ENCODE measurements at places on chromosomes 2 and 18.

DNA sequence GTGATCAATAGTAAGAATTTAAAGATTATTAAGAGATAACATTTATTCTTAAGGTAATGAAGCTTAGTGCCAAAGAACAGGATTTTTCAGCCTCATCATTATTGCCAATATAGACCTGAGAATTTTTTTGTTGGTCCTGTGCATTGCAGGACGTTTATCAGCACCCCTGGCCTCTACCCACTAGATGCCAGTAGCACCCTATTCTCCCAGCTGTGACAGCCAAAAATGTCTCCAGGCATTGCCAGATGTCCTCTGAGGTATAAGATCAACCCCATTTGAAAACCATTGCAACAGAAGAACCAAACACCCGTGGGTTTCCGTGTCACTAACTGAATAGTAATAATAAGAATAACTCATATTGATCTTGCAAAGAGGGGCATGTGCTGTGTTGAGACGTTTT, 700.0 kb upstream of the SOX11 start:
- H3K4me3 ChIP-seq, result no peak overlapping the region
- H3K27ac ChIP-seq, result no peak overlapping the region
- no peak for DNase-seq

DNA sequence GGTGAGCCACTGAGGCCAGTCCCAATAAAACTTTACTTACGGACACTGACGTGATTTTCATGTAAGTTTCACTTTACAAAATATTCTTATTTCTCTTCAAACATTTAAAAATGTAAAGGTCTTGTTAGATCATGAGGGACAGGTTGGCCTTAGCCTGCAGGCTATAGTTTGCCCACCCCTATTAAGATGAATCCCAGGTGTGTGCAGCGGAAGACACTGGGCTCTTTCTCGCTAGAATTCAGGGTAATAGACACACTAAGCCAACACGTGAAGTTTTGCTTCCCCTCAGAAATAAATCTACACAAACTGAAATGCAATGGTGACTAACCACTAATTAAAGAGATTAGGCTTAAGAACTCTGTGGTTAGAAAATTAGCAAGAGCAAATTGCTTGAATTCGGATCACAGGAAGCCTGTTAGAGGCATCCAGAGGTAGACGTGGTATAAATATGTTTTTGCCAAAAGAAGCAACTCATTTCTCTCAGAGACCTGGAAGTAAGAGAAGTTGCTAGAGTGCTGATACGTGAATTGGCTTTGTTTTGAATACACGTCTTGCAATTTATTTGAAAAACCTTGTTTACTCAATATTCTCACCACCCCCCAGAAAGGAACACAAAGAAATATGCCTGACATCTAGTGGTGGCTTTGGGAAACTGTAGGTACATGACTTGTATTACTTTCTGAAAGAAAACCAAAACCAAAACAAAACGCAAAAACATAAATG, 151.6 kb downstream of the DTNB start:
- no peak overlapping the region for H3K4me3 ChIP-seq
- peaks cover 4% of the 10 kb centered on the region for H3K4me1 ChIP-seq
- no peaks in the 10 kb centered on the region for H3K36me3 ChIP-seq
- no peak for DNase-seq
- H3K27me3 ChIP-seq, result no peaks in the 10 kb centered on the region

GRCh38 chr2:109719871-109720270, 74.2 kb upstream of the RGPD5 start:
- no peak overlapping the region for H3K27ac ChIP-seq
- H3K27me3 ChIP-seq, result no peaks in the 10 kb centered on the region
- no peaks in the 10 kb centered on the region for H3K36me3 ChIP-seq
- no peak overlapping the region for H3K4me3 ChIP-seq

DNA sequence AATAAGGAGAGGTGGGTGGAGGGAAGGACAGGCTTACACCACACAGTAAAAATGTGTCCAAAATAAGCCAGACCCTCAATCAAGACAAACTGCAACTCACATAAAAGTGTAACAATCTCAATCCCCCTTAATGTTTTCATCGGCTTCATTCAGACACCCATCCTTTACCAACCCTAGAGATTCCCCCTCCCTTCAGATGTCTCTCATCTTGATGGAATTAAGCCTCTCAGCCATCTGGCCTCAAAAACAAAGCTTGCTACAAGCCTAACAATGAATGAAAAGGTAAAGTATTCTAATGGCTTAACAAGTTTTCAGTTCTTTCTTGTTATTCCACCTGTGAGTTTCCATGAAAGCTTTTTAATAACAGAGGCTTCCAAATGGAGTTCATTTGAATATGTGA, 5.2 kb downstream of the RTTN start:
- H3K27ac ChIP-seq, result no peak overlapping the region
- H3K4me3 ChIP-seq, result no peak overlapping the region
- no peaks in the 10 kb centered on the region for H3K27me3 ChIP-seq
- peaks cover 3% of the 10 kb centered on the region for H3K4me1 ChIP-seq

- no peak for DNase-seq
- no peak overlapping the region for H3K27ac ChIP-seq
- H3K36me3 ChIP-seq, result peaks cover 6% of the 10 kb centered on the region
- peaks cover 13% of the 10 kb centered on the region for H3K4me1 ChIP-seq
- H3K4me3 ChIP-seq, result no peak overlapping the region
Observed at GRCh38 chr18:12474876-12475275, 67.1 kb downstream of the PRELID3A start.

GRCh38 chr2:84456156-84456555, 2.9 kb downstream of the SUCLG1 start:
- peaks cover 11% of the 10 kb centered on the region for H3K4me1 ChIP-seq
- H3K27ac ChIP-seq, result no peak overlapping the region
- H3K36me3 ChIP-seq, result no peaks in the 10 kb centered on the region

DNA sequence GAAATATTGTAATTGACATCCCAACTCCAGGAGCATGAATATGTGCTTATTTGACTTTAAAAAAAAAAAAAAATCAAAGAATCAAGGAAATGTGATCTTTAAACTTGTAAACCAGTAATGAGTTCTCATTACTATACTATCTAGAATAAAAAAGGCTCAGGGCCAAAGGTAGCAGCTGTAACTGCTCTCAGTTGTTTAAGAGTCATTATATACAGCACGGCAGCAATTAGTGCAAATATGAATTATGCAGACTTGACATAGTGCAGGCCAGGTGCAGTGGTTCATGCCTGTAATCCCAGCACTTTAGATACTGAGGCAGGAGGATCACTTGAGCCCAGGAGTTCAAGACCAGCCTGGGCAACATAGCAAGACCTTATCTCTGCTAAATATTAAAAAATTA, 125.7 kb upstream of the TTC39C start:
- no peak for DNase-seq
- peaks cover 8% of the 10 kb centered on the region for H3K4me1 ChIP-seq
- no peak overlapping the region for H3K27ac ChIP-seq
- H3K27me3 ChIP-seq, result no peaks in the 10 kb centered on the region
- peaks cover 31% of the 10 kb centered on the region for H3K36me3 ChIP-seq

- no peak overlapping the region for H3K27ac ChIP-seq
- no peaks in the 10 kb centered on the region for H3K27me3 ChIP-seq
- H3K4me3 ChIP-seq, result no peak overlapping the region
- DNase-seq, result no peak
- H3K4me1 ChIP-seq, result no peaks in the 10 kb centered on the region
Observed at GRCh38 chr2:222610746-222611145, 45.1 kb downstream of the FARSB start.

DNA sequence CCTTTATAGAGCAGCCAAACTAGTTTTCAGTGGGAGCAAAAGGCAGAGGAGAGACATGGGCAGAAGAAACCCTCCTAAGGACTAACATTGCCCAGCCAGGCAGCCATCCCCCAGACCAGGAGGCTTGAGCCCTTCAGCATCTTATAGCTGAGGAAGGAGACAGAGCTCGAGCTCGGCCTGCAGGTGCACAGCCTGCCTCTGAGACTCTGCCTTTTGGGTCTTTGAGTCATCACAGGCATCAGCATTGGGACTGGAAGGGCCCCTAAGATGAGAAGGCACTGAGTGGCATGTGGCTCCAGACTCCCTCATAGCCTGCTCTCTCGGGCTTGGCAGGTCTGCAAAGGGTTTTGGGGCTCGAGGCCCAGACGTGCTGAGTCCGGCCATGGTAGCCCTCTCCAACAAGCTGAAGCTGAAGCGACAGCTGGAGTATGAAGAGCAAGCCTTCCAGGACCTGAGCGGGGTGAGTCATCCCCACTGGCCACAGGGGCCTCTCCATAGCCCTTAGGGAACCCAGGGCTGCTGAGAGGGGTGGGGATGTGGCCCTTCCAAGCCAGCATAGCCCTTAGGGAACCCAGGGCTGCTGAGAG, 84.1 kb downstream of the EPAS1 start:
- H3K27ac ChIP-seq, result no peak overlapping the region
- H3K4me3 ChIP-seq, result no peak overlapping the region
- peaks cover 11% of the 10 kb centered on the region for H3K4me1 ChIP-seq
- no peak for DNase-seq

GRCh38 chr2:63665091-63665490, 76.3 kb downstream of the MDH1 start:
- DNase-seq, result no peak
- peaks cover 35% of the 10 kb centered on the region for H3K4me1 ChIP-seq
- H3K36me3 ChIP-seq, result no peaks in the 10 kb centered on the region
- no peak overlapping the region for H3K4me3 ChIP-seq
- H3K27ac ChIP-seq, result no peak overlapping the region

DNA sequence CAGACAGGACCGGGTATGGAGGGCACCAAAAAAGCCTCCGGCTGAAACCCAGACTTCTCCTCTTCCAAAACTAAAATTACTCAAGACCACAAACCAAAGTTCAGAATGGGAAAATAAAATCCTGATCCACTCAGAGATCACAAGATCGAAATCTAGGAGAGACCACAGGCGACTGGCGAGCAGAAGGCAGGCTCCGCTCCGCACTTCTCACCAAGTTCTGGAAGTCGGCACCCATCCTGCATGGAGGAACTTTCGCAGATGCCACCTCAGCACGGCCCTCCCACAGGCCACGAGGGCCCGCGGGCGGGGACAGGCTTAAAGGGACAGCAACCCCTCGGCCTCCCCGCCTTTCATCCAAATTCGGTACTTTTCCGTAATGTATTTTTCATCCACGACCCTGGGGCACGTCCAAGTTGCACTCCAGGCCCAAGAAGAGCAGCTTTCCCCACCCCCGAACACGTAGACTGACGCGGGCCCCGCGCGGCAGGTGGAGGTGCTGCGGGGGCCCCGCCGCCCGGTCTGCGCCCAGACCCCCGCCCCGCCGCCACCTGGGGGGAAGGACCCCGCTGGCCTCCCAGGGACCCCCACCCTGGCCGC, 43.7 kb downstream of the HDLBP start:
- H3K36me3 ChIP-seq, result peaks cover 14% of the 10 kb centered on the region
- peak overlapping the region; percentile 56 for H3K27ac ChIP-seq
- peaks cover 29% of the 10 kb centered on the region for H3K4me1 ChIP-seq
- no peak for DNase-seq

GRCh38 chr2:222038067-222038802, 260.6 kb downstream of the PAX3 start:
- no peak overlapping the region for H3K4me3 ChIP-seq
- no peaks in the 10 kb centered on the region for H3K4me1 ChIP-seq
- H3K27me3 ChIP-seq, result no peaks in the 10 kb centered on the region
- no peak for DNase-seq
- no peak overlapping the region for H3K27ac ChIP-seq
- H3K36me3 ChIP-seq, result no peaks in the 10 kb centered on the region

DNA sequence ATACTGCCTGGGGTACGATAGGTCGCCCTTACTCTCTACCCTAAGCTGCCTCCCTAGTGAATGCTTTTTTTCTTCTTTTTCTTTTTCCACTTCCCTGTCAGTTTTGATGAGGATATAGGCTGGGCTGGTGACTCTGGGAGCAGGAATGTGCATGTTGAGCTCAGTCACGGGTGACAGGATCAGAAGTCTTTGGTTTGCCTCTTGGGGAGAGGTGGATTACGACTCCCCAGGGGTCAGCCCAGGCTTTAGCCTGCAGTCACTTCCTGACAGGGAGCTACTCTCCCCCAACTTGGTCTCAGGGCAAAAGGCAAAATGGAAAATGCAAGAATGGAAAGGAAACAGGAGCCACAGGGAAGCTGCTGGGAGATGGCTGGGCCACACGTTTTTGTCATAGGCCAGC, 57.3 kb downstream of the THNSL2 start:
- no peak for DNase-seq
- no peaks in the 10 kb centered on the region for H3K27me3 ChIP-seq

DNA sequence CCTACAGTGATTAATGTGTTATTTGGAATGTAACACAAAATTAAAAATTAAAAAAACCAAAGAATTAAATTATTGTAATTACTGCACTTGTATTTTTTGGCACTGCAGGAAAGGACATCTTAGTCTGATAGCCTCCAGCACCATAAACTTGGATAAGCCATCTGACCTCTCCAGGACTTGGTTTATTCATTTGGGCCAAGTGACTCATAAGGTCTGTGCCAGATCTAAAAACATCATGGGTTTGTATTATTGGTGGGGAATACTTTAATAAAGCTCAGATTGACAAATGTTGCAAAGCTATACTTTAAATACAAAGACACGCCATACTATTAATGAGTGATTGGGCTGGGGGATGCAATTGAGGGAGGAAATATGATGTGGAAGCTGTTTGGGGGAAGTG, 225.2 kb downstream of the ZNF521 start:
- no peaks in the 10 kb centered on the region for H3K36me3 ChIP-seq
- H3K4me1 ChIP-seq, result no peaks in the 10 kb centered on the region

GRCh38 chr2:189369566-189369965, 71.7 kb upstream of the WDR75 start:
- no peaks in the 10 kb centered on the region for H3K27me3 ChIP-seq
- H3K36me3 ChIP-seq, result no peaks in the 10 kb centered on the region
- no peak overlapping the region for H3K27ac ChIP-seq
- H3K4me3 ChIP-seq, result no peak overlapping the region
- no peak for DNase-seq
- peaks cover 8% of the 10 kb centered on the region for H3K4me1 ChIP-seq

- H3K27ac ChIP-seq, result no peak overlapping the region
- no peaks in the 10 kb centered on the region for H3K27me3 ChIP-seq
- no peak overlapping the region for H3K4me3 ChIP-seq
- no peak for DNase-seq
- H3K4me1 ChIP-seq, result peaks cover 47% of the 10 kb centered on the region
- H3K36me3 ChIP-seq, result no peaks in the 10 kb centered on the region
Observed at GRCh38 chr2:20137884-20138283, 86.5 kb upstream of the LAPTM4A start.

DNA sequence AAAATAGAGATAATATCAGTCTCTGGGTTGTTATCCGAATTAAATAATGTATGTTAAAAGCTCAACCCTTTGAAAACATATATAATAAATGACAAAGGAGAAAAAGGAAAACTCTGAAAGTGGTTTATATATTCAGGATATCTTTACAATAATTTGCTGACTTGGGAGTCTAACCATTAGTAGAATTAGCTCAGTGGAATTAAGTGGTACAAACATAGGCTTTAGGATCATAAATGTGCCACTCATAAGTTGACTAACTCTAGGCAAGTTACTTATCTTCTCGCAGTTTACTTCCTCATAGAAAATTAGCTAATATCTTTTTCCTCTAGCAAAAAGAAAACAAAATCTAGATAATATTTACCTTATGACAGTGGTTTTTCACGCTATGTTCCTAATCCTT, 44.6 kb downstream of the HEATR5B start:
- H3K4me1 ChIP-seq, result no peaks in the 10 kb centered on the region
- no peak overlapping the region for H3K4me3 ChIP-seq
- no peak overlapping the region for H3K27ac ChIP-seq
- no peaks in the 10 kb centered on the region for H3K27me3 ChIP-seq
- H3K36me3 ChIP-seq, result peaks cover 4% of the 10 kb centered on the region

GRCh38 chr2:1718339-1719220, 25.7 kb downstream of the PXDN start:
- H3K4me3 ChIP-seq, result no peak overlapping the region
- no peaks in the 10 kb centered on the region for H3K27me3 ChIP-seq
- no peak overlapping the region for H3K27ac ChIP-seq
- no peaks in the 10 kb centered on the region for H3K36me3 ChIP-seq

Measured in keratinocyte (primary cell).